H4 (cell line): ENCODE measurements at places on chromosomes 3 and 15. TPM values are rescaled to one million over a fixed set of nuclear protein-coding genes. Genes with fewer than 3 reads are reported as not detected.

Gene CCR1
- total RNA-seq = 0.08 and 0.35 TPM in 2 replicates

Gene ATG3
- total RNA-seq = 57.4 and 74.9 TPM in 2 replicates

Gene TMEM42
- 4.3 and 5.4 TPM in 2 replicates for total RNA-seq

Gene RASGRP1
- total RNA-seq = 0.18 and 0.29 TPM in 2 replicates

Gene LRCH3
- 15.9 and 21.9 TPM in 2 replicates for total RNA-seq

DNA sequence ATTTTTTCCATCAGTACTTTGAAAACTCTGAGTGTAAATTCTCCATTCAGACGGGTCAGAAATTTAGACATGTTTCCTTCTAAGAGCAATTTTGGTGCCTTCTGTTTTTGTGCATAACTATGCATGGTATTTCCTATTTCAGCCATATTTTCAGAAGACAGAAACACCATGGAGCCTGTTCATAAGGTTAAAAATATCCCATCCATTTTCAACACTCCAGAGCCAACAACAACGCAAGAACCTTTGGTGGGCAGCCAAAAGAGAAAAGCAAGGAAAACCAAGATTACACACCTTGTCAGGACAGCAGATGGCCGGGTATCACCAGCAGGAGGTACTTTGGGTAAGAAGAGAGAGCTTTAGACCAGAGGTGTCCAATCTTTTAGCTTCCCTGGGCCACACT is 275.6 kb downstream of the BBX start:
- no peak for DNase-seq

DNA sequence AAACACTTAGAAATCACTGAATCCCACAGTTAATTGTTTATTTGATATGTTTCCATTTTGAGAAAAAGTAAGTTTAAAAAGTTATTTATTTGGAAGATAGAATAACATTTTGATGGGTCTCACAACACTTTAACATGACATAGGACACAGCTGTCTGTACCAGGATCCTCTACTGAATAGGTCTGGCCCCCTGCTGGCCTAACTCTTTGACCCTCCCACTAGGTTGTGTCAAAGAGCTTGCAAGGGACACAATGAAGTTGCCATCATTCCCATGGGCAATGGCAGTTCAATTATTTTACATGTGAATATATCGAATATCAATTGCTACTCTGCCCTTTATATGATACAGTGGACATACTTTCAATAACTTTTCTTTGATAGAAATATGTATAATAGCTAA is 138.9 kb downstream of the EPHA3 start:
- DNase-seq = no peak

DNA sequence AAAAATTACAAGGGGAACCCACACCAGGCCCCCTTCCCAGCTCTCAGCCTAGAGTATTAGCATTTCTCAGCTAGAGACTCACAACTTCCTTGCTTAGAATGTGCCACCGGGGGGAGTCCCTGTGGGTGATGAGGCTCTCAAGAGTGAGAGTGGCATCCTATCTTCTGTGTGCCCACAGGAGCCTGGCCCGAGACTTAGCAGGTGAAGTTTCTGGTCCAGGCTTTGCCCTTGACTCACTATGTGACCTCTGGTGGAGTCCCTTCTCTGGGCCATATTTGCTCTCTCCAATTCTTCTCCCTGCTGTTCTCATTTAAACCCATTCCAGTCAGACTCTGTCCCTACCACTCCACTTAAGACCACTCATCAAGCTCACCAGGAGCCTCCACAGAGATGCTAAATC is 18.1 kb downstream of the CLK3 start:
- no peak for DNase-seq

- no peak for DNase-seq
Observed at GRCh38 chr15:89576417-89576773, 1.1 kb downstream of the TICRR start.

DNA sequence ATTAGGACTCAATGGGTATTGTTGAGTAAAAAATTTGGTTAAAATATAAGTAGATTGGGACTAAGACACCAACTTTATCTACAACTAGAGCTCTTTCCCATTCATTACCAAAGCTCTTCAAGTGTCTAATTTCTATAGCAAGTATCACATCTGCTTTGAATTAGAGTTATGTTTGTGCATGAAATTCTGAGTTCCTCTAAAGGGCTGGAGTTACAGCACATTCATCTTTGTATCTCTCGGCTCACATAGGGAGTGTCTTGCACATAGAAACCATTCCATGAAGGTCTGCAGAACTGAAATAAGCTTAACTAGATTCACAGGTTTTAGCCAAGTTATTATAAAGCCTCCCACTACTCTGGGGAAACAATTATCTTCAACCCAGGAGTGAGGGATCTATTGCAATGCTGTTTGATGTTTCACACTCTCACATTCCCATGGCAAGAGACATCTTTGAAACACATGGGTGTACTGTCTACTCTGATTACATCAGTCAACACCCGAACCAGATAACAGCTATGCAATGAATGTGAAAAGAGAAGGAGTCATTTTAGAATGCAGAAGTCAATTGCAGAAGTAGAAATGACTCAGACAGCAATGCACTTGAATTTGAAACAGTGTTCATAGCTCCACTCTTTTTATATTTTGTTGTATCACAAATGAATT is 93.1 kb upstream of the KBTBD8 start:
- no peak for DNase-seq
